ENCODE measurements at places on chromosomes 7 and 10.

DNA sequence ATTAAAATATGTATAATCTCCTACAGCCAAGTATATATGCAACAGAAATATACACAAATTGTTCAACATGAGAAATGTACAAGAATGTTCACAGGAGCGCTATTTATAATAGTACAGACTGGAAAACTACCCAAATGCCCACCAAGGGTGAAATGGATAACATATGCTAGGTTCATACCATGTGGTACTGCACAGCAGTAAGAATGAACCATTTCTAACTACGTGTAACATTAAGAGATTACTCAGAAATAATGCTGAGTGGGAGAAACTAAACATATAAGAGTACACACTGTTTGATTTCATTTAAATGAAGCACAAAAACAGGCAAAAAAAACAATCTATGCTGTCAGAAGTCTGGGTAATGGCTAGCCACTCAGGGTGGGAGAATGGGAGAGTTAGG, 45.8 kb downstream of the RNLS start:
- DNase-seq: no peak

DNA sequence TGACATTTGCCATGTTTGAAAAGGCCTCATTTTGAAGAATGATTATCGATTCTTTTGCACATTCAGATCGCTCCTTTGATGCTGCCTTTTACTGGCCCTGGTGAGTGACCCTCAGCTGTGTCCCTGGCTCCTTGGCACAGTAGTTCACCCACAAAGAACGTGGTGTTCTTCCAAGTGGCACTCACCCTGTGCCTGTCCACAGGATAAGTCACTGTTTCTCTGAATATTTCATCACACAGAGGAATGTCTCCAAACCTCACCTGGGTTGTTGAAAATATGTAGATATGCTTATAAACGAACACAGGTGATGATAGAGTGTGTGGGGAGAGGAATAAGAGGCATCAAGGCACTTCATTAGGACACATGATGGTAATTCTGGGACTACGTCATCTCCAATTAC, 810.7 kb downstream of the CCSER2 start:
- DNase-seq: no peak

GRCh38 chr7:151299940-151300645, 41.5 kb upstream of the NUB1 start:
- DNase-seq: no peak

DNA sequence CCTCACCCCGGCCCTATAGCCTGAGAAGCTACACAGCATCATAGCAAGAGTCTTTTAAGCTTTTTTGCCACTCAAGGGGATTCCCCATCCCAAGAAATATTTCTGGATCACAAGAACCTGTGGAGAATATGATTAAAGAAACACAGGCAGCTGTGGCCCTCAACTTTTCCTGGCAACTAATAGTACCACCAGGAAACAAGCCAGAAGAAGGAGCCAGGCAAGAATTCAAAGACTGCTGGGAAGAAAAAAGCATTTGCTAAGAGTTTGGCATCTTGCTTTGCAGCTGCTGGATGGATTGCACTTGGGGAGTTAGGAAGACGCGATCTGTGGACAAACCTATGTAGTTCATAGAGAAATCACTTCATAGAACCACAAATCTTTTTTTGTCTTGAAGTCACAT, 437.8 kb downstream of the PLXDC2 start:
- no peak for DNase-seq

DNA sequence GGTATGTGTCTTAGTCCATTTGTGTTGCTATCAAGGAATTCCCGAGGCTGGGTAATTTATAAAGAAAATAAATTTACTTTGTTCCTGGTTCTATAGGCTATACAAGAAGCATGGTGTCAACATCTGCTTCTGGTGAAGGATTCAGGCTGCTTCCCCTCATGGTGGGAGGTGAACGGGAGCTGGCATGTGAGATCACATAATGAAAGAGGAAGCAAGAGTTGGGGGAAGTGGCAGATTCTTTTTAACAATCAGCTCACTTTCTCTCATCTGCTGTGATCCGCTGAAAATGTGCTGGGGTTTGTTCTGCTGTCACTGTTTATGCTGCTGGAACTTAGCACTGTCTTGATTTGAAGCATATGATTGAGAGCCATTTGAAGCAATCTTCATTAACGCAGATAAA, 730.0 kb upstream of the SORCS1 start:
- no peak for DNase-seq

DNA sequence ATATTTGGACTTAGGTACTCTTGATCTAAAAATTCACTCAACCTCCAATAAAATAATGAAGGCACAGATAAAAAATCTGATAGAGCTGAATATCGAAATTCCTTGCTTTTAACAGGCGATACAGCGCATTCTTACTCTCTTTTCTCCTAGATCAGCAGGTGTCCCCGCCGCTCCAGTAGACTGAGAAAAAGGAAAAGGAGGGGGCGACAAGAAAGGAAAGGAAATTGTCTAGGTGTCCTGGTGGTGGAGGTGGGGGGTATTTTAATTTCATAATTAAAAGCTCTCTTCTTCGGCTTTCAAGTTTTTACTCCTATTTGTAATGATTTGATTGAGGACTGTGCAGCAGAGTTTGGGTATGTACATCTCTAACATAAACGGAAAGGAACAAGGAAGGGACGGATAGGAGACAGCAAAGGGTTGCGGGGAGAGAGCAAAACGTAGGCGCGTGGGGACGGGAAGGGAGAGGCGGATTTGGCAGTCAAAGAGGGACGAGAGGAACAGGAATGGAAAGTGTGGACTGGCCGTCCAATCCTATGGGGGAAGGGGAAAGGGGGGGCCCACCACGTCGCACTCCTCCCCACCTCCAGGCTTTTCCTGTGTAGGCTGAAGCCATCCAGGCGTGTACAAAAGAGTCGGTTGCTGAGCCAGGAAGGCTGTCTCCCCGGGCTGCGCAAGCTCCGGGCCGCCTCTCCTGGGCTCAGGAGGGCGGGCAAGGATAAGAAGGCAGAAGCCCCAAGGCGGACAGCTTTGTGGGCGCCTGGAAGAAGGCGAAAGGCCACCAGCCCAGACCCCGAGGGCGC, 875 bp upstream of the HECTD2 start:
- DNase-seq: peak; percentile 3

- DNase-seq: no peak
These were observed 803 bp downstream of the RAPGEF5 start for GRCh38 chr7:22356010-22356691.

GRCh38 chr10:97689559-97690020, 2.5 kb upstream of the AVPI1 start:
- DNase-seq: no peak

- no peak for DNase-seq
These were observed 116.0 kb upstream of the C7orf33 start for GRCh38 chr7:148474481-148475025.

- no peak for DNase-seq
These were observed 589 bp upstream of the RAPGEF5 start for GRCh38 chr7:22357311-22358175.

- DNase-seq: no peak
These were observed 58.0 kb downstream of the CALML3 start for GRCh38 chr10:5582736-5583135.

- DNase-seq: no peak
These were observed 127.2 kb upstream of the PPP2R2D start for GRCh38 chr10:131773370-131774343.

DNA sequence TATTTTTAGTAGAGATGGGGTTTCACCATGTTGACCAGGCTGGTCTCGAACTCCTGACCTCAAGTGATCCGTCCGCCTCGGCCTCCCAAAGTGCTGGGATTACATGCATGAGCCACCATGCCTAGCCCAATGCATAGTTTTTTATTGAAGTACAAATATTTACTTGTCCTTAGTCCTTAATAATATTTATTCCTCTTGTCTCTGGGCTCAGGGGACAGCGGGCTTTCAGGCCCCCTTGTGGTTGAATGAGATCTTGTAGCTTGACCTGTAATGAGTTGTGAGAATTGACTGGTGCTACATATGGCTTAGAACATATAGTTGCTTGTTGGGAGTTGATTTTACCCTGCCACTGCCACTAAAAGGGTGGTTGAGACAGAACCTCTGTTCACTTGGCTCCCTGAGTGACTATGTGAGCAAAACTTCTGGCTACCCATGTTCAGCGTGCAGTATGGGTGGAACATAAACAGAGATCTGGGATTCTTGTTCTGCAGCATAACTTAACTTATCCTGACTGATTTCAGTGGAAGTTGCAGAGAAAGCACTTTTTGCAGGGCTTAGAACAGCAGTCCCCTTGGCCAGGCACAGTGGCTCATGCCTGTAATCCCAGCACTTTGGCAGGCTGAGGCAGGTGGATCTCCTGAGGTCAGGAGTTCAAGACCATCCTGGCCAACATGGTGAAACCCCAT, 14.9 kb downstream of the CCL26 start:
- DNase-seq: no peak

DNA sequence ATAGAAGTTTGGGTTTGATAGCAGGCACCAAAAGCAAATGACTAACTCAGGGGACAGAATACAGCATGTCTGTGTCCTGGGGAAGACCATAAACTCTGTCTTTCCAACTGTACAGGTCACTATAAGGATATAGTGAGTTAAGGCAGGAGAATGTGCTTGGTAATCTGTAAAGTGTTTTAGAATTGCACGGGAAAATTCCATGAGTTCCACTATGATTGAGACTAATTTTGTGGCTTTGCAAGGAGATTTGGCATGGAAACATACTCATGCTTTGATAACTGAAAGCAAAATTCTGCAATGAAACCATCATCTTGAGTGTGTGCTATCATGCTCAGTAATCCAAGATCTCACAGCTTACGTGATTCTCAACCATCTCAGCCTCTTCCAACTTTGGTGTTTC, 152.6 kb downstream of the PKD1L1 start:
- DNase-seq: no peak

DNA sequence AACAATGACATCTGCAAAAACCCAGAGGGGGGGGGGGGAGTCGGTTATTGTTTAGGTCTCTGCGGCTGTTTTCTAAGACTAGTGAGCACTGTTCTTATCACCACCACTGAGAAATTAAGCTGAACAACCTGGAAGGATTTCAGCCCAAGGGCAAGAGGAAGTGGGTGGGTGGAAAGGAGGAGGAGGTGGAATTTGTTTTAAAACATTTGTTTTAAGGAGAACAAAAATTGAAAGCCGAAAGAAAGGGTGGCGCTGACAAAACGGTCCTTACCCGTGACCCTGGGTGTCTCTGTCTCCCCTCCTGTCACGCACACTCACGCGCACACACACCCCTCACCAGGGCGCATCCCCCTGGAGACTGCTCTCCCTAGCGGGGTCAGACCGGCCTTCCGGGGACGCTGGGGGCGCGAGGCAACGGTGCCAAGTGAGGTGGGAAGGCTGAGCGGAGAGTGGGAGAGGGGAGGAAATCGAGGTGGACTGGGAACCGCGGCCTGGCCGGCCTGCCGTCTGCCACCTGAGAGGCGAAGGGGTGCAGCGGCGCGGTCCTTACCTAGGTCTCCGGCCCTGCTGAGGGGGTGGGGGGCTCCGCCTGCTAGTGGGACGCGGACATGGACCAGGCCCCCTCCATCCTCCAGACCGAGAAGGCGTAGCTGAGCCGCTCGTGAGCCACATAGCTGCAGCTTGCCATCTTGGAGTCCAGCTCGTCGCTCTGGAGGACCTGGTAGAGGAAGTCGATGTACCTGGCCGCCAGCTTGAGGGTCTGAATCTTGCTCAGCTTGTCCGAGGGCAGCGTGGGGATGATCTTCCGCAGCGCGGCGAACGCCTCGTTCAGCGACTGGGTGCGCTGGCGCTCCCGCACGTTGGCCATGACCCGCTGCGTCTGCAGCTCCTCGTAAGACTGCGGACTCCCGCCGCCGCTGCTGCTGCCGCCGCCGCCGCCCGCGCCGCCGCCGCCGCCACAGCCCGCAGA, 1.0 kb downstream of the TWIST1 start:
- no peak for DNase-seq

- no peak for DNase-seq
These were observed 4.5 kb upstream of the CPVL start for GRCh38 chr7:29150856-29151255.

- no peak for DNase-seq
These were observed 393.5 kb downstream of the GFRA1 start for GRCh38 chr10:115879372-115880089.

DNA sequence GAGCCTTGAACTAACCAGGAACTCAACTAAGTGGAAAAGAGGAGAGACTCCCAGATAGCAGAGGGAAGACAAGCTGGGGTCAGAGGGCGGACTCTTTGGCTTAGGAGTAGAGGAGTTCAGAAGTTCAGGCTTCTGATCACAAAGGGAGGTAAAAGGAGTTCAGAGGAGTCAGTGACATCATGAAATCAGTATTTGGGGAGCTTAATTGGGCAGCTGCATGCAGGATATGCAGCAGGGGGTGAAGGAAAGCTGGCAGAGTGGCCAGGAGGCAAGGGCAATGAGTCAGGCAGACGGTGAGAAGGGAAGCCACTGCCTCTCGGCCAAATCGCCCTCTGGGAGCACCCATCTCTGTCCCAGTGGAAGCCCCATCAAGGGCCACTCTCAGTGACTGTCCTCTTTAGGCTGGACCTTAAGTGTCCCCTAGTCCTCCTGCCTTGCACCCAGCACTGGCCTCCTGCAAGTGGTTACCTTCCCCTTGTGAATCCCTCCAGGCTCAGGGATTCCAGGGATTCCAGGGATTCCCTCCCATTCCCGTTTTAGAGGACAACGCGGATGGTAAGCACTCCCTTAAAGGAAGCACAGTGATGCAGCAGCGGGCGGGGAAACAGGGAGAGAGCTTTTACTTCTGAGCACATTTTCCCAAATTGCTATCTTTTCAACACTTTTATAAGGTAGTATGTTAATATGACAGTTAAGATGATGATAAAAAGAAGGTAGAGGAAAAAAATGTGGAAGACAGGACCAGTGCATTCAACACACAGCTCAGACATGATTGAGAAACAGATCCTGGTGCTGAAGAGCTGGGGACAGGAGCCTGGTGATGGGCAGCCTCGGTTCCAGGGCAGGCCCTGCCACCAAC, 72.6 kb downstream of the KCNMA1 start:
- DNase-seq: no peak

DNA sequence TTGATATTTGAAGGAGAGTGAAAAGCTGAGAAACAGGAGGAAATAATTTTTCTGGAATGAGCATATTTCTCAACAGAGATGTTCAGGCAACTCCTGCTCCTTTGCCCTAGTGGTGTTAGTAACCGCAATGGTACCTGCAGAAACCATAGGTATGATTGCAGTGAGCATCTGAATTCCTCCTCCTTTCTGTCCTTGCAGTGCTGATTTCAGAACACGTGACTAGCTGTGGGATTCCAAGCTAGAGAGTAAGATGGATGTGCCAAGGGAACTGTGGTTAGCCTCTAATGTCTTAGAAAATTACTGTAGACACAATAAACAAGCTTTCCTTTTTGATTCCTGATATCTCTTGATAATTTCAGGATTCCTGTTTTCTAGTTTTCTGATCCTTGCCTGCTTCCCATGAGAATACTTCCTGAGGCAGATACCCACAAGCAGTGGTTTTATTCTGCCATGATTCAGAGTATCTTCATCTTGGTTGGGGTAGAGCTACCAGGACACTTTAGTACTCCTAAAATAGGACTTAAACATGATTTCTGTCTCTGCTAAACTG, 27.5 kb downstream of the LRGUK start:
- DNase-seq: no peak

- DNase-seq: no peak
These were observed 14.6 kb downstream of the DPY19L1 start for GRCh38 chr7:35022725-35023124.

GRCh38 chr7:28107960-28108359, 72.6 kb downstream of the JAZF1 start:
- DNase-seq: no peak
